ENCODE measurements at places on chromosomes 7 and 10.

GRCh38 chr7:47709051-47709450 lies 127.1 kb upstream of the TNS3 start:
- DNase-seq, result no peak

GRCh38 chr10:113042868-113043267 lies 92.8 kb downstream of the TCF7L2 start:
- DNase-seq, result no peak

DNA sequence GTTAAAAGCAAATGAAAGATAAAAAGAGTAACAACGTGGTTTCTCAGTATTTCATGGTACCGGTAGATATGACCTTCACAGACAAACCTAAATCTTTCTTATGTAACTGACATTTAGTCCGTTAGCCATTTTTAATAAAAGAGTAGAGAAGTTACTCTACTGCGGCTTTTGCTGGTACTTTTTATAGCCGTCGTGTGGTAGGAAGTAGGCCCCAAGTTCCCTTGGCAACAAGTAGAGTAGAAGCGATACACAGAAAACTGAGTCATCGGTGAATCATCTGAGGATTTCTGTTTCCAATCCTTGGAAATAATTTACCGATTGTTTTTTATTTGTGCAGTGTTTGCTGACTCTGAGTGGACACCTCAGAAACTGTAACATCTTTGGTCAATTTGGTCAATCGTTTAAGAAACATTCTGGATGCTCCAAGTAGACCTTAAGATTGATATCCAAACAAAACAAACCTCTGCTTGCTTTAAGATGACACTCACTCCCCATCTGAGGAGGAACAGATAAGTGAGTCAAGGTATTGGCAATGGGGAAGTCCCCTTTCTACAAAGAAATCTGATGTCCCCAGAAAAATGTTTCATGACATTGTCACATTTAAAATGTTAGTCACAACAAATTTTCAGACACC lies 63.9 kb upstream of the AHR start:
- no peak for DNase-seq

DNA sequence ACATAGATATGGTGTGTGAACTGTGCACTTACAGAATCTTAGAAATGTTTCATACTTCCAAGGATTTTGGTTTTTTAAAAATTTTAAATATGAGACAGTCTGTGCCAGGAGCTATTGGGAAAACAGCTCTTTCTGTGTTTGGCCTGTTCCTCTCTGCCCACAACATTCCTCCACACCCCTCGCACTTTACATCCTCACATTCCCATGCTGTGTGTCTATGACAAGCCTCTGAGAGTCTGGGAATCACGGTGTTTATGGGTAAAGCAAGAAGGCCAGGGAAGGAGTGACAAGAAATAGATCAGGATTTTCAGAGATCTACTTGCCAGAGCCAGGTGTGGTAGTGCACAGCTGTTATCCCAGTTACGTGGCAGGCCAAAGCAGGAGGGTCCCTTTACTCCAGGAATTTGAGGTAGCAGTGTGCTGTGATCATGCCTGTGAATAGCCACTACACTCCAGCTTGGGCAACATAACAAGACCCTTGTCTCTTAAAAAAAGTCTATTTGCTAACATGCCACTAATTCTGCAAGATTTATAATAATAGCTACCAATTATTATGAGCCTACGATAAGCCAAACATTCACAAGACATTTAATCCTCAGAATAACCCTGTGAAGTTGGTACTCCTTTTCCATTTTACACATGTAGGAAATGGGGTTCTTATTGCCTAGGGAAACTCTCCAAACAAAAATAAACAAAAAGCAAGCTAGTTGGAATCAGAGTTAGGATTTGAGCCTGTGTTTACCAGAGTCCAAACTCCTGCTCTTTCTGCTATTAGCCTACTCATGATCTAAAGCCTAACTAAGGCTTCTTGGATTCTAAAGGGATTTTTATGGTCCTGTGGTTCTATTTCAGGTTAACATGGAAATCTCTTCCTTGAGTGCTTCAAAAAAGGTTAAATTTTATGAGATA lies 168.3 kb upstream of the SP8 start:
- DNase-seq, result no peak

GRCh38 chr7:137667633-137668387 lies 179.0 kb downstream of the DGKI start:
- no peak for DNase-seq

DNA sequence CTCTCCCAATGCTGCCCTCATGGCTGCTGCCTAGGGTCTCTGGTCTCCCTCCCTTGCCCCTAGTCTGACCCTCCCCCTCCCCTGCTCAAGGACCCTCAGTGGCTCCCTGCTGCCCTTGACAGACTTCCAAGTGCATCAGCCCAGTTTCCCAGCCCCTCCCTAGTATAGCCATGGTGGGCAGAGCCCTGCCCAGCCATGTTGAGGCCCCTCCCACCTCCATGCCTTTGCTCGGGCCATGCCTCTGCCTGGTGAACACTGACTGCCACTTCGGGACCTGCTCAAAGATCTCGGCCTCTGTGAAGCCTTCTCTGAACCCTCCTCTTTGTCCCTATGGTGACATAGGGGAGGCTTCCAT lies 73.2 kb downstream of the MYL10 start:
- DNase-seq, result no peak

DNA sequence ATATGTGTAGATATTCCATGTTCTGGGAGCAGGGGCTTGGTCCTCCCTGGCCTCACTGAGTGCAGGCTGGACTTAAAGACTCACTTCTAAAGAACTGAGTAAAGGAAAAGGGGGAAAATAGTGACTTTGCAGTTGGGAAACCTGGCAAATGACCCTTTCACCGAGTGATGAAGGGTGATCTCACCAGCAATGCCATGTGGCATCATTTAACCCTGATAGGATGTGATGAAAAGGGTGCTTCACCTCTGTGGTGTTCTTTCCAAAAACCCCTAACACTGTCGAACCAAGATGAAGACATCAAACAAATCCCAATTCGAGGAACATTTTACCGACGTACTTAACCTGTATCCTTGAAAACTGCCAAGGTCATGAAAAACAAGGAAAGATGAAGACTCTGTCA lies 71.9 kb downstream of the AOAH start:
- DNase-seq, result no peak

DNA sequence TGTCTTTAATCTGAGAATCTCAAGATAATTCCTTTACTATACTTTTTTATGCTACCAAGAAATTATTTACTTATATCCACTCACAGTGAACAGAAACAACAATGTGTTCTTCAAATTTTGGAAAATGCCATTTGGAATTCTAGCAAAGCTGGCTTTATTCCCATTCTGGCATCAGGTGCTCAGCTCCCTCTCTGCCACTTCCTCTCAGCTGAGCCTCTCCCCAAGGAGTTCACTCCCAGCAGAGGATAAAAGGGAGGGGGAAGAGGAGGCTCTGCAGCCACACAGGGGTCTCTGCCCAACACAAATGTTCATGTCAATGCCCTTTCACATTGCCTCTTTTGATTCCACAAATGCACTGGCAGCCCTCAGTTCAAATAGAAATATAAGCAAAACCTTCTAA lies 116.9 kb downstream of the CPEB3 start:
- no peak for DNase-seq

DNA sequence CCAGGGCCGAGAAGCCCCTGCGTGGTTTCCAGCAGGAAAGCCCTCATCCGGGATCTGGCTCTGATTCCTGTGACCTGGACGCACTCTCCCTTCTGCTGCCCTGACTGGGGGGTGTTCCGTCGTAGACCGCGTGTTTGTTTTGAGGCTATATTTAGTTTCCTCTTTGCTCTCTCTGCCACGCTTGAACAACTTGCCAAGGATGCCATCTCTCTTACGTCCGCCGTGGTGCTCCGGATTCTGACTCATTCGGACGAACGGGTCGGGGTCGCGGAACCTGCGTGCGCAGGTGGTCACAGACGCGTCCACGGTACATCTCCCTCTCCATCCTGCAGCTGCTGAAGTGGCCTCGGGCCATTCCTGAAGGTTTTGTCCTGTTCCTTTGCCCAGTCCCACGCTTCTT lies 10.4 kb upstream of the SORCS3 start:
- no peak for DNase-seq

DNA sequence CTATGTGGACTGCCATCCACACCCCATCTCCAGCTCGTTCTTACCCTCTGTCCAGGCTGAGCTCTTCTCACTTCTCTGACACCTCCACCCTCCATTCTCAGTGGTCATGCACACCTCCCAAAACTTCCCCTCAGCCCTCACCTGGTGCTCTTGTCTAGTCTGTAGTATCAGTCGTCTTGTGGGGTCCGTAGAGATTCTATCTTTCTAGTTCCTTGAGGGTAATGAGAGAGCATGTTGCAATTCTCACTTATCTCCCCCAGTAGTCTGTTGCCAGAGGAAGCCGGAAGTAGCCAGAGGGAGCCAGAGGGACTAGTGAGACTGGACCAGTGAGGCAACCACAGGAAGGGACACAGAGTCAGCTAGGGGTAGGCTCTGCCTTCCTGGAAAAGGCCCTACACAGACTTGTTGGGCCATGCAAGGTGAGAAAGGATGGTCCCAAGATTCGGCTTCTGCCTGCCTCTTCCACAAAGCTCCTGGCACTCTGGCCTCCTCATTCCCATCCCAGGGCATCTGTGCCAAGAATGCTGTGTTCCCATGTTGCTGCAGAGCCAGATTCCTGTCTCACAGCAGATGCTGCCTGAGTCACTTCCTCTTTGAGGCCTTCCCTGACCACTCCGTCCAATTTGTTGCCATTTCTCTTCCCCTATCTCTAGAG lies 50.6 kb upstream of the DUSP5 start:
- no peak for DNase-seq

GRCh38 chr7:77482015-77482414 lies 55.1 kb upstream of the PTPN12 start:
- DNase-seq, result no peak

DNA sequence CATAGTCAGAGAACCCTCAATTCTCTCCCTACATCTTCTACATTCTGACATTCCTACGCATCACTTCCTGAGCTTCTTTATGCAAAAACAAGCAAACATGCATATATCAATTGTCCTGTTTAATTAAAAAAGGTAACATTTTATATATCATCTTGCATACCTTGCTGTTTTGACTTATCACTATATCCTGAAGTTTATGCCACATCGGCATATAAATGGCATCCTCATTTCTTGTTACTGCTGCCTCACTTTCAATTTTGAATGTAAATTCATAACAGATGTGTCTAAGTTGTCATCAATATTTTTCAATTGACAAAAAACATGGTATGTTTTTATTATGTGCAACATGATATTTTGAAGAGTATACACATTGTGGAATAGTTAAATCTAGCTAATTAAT lies 377.3 kb upstream of the STEAP1 start:
- no peak for DNase-seq

DNA sequence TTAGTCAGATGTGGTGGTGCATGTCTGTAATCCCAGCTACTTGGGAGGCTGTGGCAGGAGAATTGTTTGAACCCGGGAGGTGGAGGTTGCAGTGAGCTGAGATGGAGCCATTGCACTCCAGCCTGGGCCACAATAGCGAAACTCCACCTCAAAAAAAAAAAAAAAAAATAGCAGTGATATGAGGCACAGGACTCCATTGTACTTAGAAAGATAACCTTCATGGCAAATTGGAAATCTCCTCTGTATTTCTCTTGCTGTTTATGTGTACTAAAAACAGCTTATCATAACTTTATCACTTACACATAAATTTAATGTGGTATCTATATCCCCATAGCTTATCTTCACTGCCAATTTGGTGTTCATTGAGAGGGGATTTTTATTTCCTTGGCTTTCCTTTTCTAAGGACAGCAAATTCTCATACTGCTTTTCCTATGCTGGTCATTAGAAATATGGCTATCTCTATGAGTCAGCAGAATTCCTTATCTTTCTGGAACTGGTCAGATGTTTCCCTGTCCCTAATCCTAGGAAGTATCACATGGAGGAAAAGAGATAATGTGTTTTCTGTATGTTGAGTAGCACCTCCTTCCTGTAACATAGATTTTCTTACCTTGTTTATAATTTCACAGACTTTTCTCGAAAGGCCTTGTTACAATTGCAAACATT lies 40.6 kb upstream of the ZEB1 start:
- no peak for DNase-seq

DNA sequence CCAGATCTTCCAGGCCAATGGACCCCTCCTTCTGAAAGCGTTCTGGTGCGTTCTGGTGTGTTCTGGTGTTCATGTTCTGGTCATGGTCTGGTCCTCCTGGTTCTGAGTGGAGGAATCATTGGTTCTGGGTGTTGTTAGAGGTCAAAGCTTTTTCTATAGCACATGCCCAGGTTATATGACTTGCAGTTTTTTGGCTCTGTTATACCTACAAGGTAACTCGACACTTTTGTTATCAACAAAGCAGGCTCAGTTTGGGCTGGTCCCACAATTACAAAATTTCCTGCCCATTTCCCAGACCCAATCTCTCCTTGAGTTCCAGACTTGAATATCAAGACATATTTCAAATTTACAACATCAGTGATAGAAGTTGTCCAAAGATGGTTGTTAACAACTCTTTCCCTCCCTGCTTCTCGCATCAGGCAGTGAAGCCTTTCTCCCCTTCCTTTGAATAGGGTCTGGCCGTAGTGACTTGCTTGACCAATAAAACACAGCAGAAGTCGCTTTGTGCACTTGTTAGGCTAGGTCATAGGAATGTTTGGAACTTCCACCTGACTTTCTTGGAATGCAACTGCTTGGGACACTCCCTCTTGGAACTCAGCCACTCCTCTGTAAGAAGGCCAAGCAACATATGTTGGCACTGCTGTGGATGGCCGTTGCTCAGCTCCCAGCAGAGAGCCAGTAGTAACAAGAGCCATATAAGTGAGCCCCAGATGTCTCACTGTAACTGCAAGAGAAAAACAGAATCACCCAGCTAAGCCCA lies 83.1 kb upstream of the STEAP1B start:
- DNase-seq, result no peak

- no peak for DNase-seq
These were observed 35.5 kb upstream of the TBX20 start for GRCh38 chr7:35289376-35289775.

GRCh38 chr7:132207211-132207610 lies 369.1 kb downstream of the PLXNA4 start:
- DNase-seq, result no peak

DNA sequence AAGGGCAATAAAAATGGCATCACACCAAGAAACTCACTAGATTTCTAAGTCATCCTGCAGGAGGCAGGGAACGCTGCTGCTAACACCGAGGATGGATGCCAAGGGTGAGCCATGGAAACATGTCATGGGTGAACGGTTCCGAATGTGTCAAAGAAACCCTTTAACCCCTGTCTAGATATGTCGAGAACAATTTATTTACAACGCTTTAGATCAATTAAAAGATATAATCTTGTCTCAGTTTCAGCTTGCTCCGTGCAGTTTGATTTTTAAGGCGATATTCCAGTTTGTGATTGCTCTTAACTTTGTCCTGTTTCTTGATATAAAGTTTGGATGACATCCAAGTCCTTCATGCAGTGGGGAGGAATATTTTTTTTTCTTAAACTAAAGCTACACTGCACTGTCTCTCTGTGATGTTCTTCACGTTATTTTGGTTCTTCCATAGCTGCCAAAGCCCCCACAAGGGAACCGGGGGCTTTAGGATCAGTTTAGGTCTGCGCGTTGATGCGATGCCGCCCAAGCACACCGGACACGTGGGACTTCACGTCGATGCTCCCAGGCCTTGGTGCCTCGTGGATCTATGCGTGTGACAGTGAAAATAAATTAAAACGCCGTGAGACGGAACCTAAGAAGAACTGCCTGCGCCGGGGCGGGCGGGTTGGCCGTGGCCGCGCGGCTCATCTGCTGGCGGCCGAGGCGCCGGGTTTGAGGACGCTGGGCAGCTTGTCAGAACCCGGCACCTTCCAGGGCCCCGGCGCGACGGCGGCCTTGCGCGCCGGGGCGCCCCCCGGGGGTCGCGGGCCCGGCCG lies 220.3 kb downstream of the PHTF2 start:
- DNase-seq, result no peak

Measured in cortex of kidney (tissue), 1 donor.